ENCODE measurements at places on chromosomes 5 and 9.

DNA sequence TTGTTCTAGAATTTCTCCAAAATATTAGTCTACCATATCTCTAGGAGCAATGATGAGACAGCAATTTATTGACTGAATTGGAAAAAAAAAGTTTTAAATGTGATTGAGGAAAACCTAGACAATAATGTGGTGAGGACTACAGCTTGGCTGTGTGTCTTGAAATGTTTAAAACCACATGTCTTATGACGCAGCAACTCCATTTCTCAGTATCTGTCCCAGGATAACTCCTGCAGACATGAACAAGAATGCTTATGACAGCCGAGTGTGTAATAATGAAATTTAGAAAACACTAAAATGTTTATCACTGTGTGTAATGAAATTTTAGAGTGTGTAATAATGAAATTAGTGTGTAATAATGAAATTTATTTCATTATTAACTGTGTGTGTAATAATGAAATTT lies 254.1 kb upstream of the DAPK1 start:
- DNase-seq, result no peak

GRCh38 chr9:17225407-17225806 lies 90.6 kb downstream of the CNTLN start:
- no peak for DNase-seq

GRCh38 chr9:14399756-14400657 lies 86.1 kb upstream of the NFIB start:
- DNase-seq, result no peak

GRCh38 chr9:135134268-135135022 lies 47.0 kb downstream of the OLFM1 start:
- DNase-seq, result no peak

DNA sequence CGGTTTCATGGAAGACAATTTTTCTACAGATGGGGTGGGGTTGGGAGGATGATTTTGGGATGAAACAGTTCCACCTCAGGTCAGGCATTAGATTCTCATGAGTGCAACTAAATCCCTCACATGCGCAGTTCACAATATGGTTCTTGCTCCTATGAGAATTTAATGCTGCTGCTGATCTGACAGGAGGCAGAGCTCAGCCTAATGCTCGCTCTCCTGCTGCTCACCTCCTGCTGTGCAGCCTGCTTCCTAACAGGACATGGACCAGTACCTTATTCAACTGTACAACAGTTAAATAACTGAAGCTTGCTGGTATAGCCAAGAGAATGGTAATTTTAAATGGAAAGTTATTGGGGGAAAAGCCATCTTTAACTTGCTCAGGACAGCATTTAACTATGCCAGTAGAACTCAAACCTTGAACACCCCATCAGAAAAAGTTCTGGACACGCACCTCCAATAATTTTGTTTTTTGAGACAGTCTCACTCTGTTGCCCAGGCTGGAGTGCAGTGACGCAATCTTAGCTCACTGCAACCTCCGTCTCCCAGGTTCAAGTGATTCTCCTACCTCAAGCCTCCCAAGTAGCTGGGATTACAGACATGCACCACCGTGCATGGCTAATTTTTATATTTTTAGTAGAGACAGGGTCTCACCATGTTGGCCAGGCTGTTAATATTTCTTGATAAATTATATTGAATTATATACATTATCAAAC lies 27.7 kb downstream of the HMGCR start:
- DNase-seq, result peak; percentile 76

DNA sequence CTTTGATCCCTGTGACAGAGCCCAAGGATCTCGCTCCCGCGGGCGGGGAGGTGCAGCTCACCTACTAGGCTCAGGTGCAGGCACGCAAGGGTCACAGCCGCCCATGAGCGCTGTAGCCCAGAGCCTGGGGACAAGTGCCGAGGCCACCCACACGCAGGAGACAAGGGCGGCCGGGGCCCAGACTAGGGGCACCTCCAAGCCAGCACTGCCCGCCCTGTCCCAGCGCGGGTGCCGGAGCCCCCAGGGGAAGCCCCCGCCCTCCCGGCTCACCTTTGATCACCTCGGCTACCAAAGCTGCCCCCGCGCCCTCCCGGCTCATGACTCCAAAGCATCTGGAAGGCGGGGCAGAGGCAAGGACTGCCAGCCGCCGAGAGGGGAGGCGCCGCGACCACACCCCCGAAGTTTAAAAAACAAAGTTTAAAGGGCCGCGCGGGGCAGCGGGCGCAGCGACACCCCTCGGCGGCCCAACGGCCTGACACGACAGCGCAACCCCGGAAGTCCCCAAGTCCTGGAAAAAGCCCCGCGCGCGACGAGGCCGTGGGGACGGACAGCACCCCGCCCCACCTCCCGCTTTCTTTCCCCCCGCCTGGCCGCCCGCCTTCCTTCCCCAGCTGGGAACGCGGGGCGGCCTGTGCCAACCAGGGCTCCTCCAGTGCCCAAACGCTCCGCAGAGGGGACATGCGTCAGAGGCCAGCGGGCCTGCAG lies 53.0 kb downstream of the CDC14B start:
- DNase-seq, result peak; percentile 84

DNA sequence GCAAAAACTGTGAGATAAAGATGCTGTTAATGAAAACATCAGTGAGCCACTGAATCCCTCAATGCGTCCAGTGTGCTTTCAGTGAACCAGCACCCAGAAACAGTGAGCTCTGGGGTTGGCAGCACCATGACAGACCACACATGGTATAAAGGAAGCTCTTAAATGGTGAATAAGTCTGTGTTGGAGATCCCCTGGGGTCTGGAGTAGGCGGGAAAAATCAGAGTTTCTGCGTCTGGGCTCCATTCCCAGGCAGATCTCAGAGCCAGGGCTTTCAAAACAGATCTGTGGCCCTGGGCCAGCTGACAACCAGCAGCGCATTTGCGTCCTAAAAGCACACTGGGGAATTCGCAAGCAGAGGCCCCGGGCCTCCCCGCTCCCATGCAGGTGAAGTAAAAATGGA lies 233.5 kb downstream of the FRMD3 start:
- peak; percentile 96 for DNase-seq

GRCh38 chr9:105290418-105290817 lies 46.0 kb downstream of the SLC44A1 start:
- DNase-seq, result no peak

Measured in thyroid gland (tissue), 4 donors.